ENCODE measurements at places on chromosomes 5 and 9.

GRCh38 chr5:65832152-65832551 lies 94.2 kb upstream of the ERBIN start:
- no peak for DNase-seq

DNA sequence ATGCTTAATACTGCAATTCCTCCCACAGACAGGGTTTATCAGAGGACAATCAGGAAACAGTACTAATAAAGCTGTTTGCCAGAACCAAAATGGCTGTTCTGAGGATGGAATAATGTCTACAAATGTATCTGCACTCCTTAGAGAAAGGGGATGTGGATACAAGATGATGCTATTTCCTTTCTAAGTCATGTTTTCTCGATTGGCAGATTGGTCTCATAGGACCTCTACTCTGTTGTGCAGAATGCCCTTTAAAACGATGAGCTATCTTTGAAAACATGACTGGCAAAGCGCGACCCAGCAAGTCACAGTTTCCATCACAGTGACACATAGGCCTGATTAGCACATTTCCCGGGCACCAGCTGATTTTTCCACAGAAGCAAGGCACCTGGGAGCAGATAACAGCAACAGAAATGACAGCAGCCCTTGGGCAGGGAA lies 54.0 kb downstream of the AOPEP start:
- DNase-seq = no peak

GRCh38 chr5:96930589-96930988 lies 5.3 kb upstream of the LNPEP start:
- no peak for DNase-seq

DNA sequence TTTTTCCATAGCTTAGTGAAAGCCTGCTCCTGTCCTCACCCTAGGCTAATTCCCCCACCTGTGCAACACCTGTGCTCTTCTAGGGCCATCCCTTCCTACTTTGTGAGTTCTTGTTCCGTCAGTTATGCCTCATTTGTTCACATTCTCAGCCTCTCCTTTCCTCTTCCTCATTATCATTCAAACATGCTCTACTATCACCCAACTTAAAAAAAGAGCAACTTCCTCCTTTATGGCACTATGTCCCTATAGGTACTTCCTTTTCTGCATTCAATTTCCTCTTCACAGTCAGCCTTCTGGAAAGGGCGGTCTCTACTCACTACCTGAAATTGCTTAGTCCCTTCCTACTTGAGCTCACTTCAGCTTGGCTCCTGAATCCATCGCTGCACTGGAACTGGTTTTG lies 111.8 kb upstream of the LHFPL2 start:
- no peak for DNase-seq

GRCh38 chr9:36942891-36943290 lies 91.2 kb downstream of the PAX5 start:
- DNase-seq = no peak

DNA sequence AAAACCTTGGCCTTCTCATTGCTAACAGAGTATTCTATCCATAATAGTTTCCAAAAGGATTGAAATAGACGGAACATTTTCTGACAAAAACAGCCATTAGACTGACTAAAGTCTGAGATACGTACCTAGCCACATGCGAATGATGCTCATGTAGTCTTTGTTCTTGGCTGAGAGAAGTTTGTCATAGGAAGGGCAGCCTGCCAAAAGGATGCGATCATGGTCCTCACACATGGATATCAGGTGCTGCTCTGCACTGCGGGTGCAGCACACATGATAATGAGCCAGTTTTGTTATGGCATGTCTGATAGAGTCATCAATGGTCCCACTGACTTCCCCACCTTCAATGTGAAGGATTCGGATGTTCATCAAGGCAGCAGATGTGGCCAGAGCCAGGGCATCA lies 12.3 kb downstream of the GNE start:
- DNase-seq = no peak

DNA sequence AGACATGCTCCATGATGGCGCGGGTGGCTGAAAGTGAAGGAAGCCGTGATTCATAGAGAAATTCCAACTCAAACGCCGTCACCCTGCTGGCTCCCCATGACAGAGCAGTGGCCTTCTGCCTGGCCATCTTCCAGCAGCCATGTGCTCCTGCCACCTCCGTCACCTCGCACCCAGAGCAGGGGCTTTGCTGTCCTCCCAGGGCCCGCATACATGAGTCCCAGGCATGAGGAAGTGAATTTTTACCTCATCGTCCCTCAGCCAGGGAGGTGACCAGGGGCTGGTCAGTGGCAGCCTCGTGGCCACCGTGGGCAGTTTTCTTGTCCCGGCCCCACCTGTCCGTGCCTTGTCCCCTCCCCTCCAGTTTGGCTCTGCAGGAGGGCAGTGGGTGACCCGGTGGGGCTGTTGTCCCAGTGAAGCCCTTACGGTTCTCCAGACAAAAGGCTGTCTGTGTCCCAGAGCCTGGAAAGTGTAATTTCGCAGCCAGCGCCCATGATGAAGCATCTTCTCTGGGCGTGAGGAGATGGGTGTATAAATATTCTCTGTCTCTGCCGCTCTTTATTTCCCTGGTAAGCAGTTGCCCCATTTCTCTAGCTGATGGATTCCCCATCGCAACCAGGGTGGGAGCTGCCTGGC lies 124.0 kb upstream of the LMX1B start:
- no peak for DNase-seq

DNA sequence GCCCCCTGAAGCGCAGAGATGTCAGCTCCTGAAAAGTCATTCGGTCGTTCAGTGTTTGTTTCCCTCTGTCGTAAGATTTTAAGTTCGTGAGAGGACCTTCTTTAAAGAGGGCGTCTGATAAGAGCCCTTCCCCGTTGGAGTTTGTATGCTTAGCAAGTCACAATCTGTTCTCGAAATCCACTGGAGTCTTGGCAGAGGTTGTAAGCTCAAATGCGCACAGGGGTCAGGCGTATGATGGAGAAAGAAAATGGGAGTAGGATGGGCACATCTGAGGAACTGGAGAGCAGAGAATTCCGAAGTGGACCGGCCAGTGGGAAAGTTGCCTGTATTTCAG lies 710 bp downstream of the HSD17B4 start:
- no peak for DNase-seq

DNA sequence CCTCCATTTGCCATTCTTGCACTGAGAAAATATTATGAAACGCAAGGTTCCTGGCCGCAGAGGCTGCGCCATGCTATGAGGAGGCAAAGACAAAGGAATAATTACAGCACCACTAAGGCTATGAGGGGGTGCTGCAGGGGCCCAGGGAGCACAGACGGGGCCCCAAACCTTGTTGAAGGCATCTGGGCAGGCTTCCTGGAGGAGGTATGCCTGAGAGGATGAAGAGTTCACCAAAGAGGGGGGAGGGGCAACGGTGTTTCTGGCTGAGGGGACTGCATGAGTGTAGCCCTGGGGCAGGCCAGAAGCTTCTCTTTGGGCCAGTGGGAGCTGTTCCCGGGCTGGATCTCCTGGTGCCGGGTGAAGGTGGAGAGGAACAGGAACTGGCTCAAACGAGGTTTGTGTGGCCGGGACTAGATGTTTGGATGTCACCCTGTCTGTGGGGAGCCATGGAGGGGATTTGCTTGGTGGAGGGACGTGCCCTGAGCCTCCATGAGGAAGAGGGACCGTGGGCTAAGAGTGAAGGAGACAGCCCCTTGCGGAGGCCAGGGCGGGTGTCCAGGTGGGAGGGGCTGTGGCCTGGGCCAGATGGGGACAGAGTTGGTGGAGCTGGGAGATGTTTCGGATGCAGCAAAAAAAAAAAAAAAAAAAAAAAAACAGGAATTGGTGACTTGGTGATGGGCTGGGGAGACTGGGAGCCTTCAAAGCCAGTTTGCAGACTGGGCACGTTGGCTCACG lies 28.2 kb downstream of the PTGES start:
- DNase-seq = no peak

- no peak for DNase-seq
Measured at GRCh38 chr9:84111726-84112125, 131.1 kb downstream of the RMI1 start.

GRCh38 chr9:116212986-116213692 lies 59.5 kb downstream of the PAPPA start:
- DNase-seq = no peak

DNA sequence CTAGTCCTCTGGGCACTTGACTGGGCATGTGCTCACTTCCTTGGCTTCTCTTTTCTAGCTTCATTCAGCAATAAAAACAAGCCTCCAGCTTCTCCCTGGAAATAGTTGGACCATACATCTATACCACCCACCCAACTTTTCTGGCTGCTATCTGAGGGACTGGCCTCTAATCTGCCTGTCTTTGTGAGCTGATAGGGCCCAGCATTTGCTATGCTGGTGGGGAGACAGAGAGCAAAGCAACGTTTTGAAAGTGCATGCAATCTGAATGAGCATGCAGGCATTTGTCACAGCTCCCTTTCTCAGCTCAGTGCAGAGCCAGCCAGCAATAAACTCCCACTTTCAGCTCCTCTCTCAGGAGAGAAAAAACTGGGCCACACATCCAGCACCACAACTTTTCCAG lies 50.7 kb upstream of the ISOC1 start:
- DNase-seq = no peak

DNA sequence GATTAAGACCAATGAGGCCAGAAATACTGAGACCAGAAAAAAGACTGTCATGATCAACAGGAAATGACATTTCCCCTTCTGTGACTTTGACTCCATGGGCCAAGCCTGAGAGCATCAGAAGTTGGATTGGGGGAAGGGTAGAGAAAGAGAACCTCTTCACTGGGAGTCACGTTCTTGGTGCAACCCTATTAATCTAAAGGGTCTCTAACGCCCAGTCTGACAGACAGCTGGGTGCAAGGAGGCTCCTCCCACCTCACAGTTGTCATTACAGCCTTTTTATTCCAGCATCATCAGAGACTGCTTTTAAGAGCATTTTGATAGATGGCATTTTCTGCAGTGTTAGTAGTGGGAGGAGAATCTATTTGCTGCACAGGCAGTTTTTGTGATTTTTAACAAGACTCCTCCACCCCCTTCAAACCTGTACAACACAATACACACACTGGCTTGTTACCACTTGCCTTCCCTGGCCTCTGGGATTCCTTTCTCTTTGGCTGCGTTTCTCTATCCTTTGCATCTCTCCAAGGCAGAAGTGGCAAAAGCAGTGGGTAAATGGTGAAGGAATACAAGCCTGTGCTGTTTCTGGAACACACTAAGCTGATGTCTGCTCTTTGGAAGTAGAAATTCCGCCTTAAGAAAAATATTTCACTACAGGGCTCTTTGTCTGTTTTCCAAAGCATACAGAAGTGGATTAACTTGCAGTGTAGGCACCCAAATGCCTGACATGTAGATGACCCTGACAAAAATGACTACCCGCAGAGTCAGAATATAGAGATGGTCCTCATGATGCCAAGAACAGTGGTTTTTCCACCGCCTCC lies 310.4 kb upstream of the ZNF608 start:
- DNase-seq = no peak

GRCh38 chr5:149002053-149002452 lies 60.8 kb downstream of the SH3TC2 start:
- no peak for DNase-seq

DNA sequence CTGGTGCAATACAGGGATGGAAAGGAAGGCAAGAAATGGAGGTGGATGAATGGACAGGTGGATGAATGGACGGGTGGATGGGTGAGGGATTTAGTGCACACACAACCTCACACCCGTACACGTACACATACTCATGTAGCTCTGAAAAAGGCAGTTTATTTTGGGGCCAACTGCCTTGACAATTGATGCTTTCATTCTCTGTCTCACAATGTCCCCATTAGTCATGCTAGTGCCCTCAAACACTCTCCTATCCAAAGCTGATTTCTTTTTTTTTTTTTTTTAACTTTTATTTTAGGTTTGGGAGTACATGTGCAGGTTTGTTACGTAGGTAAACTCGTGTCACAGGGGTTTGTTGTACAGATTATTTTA lies 495.0 kb downstream of the DMAC1 start:
- no peak for DNase-seq

All from T follicular helper cell (primary cell).